ENCODE measurements at places on chromosomes 7 and 10. TPM values are rescaled to one million over a fixed set of nuclear protein-coding genes. Genes with fewer than 3 reads are reported as not detected.

Gene MLXIPL
- total RNA-seq, result 16.1 TPM

Gene GOLGA7B
- 0.23 TPM for total RNA-seq

Gene UCN3
- total RNA-seq, result 0.28 TPM

Gene GBX1
- total RNA-seq, result not detected

Gene RSU1
- 54.1 TPM for total RNA-seq

Gene PDE6C
- total RNA-seq, result not detected

Gene MINDY3
- total RNA-seq, result 61.7 TPM

Gene AGR2
- total RNA-seq, result 248 TPM

Gene SH3PXD2A
- 53.2 TPM for total RNA-seq

Gene SFRP4
- total RNA-seq, result 2.5 TPM

Gene RBM48
- 19.5 TPM for total RNA-seq

Gene KCTD7
- 10.2 TPM for total RNA-seq

Gene HSPA12A
- total RNA-seq, result 9.8 TPM
